ENCODE measurements at places on chromosomes 3 and 15. TPM values are rescaled to one million over a fixed set of nuclear protein-coding genes. Genes with fewer than 3 reads are reported as not detected.

- DNase-seq: no peak
These were observed 93.2 kb downstream of the TP63 start for GRCh38 chr3:189724356-189724755.

GRCh38 chr3:66796343-66796742 lies 201.8 kb upstream of the KBTBD8 start:
- DNase-seq: no peak

- DNase-seq: no peak
These were observed 158.5 kb upstream of the SMAD3 start for GRCh38 chr15:66906668-66907614.

DNA sequence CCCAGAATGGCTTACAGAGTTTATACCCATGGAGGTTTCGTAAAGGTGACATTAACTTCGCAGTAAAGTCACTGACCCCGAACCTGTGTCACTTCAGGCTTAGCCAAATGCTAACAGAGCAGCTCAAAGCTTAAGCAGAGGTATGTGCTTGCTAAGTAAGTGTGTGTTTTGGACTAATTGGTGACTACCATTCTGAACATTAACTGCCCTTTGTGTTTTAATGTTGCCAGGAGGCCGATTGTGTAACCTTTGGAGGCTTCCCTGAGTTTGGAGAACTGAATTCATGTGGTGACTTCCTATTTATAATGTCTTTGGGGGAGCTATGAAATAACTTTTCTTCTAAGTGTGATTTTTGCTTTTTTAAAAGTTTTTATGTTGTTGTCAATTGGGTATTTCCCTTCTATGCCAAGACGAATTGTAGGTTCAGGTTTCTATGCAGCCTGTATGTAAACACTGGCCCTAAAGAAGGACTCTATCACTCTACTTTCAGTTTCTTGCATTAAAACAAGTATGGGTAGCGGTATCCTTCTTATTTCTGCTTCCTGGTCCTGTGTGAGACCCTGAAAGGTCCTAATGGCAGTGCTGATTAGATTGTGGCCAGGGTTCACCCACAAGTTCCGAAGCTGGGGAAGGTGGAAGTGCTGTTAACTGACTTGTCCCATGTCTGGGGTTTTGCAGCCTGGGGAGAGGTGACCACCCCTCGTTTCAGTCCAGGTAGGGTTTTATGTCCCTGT lies 86.3 kb downstream of the IGF1R start:
- no peak for DNase-seq

The ASB14 gene
- total RNA-seq: not detected

GRCh38 chr15:45407786-45408185 lies 29.4 kb upstream of the GATM start:
- no peak for DNase-seq

The AP3B2 gene
- total RNA-seq: 3.2 TPM

DNA sequence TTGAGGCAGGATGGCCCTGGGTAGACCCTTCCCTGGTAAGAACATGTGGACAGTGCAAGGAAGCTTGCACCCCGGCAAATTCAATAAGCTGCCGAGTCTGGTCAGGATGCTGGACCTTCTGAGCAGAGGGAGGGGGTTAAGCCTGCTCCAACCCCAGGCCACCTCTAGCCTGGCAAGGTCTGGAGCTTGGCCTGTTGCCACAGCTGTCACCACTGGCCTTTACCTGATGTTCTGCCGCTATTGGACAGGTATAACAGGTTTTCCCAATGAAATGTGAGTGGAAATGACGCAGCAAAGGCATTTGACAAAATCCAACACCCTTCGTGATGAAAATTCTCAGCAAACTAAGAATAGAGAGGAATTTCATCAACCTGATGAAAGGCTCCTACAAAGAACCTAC lies 699 bp upstream of the MESP1 start:
- DNase-seq: no peak

DNA sequence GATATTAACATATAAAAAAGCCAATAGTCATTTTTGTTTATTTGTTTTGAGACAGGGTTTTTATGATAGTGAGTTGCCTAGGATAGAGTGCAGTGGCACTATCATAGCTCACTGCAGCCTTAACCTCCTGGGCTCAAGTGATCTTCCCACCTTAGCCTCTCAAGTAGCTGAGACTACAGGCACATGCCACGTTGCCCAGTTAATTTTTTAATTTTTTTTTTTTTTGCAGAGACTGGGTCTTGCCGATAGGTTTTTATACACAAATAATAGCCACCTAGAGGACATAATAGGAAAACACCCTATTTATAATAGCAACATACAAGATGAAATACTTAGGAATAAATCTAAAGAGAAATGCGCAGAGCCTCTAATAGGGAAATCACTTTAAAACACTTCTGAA lies 13.3 kb downstream of the EIF3J start:
- DNase-seq: no peak

The IRAK2 gene
- 11.0 TPM for total RNA-seq

DNA sequence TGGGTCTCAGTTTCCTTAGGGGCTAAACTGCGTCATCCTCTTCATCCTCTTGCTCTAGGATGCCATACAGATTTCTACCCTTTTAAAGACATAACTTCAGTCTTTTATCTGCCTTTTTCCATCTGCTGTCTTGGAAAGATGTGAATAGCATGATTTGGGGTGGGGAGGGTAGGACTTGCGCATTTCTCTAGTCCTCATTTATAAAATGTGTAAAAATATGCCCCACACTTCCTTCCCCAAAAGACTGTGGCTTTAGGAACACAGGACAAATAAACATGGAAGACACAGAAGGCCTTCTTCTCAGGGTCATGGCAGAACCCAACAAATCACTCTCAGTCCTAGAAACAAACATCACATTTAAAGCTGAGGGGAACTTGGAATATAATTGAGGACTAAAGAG lies 48.4 kb upstream of the BCL6 start:
- no peak for DNase-seq

DNA sequence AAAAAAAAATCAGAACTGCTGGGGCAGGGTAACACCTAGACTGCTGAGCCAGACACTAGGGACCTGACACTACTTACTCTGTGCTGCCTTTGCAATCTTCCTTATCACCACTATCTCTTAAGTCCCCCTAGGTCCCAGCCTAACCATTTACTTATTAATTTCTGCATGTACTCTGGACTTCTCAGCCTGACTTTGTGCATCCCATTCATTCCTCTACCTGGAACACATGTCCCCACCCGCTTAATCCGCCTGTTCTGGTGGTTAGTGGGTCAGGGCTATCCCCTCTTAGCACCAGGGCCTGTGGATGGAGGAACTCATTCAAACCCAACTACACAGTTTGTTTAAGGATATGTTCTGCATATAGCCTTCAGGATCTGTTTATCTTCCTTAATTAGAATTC lies 5.0 kb upstream of the CACNA1D start:
- no peak for DNase-seq

The P2RY1 gene
- 34.1 TPM for total RNA-seq
